ENCODE measurements at places on chromosomes 13 and 19.
A peak's percentile ranks its signal among the peaks of the same experiment; 100 is the strongest.

- DNase-seq, result no peak
Measured at GRCh38 chr13:66546534-66547379, 683.4 kb downstream of the PCDH9 start.

GRCh38 chr13:30456290-30456689 lies 9.4 kb downstream of the HMGB1 start:
- DNase-seq, result no peak

DNA sequence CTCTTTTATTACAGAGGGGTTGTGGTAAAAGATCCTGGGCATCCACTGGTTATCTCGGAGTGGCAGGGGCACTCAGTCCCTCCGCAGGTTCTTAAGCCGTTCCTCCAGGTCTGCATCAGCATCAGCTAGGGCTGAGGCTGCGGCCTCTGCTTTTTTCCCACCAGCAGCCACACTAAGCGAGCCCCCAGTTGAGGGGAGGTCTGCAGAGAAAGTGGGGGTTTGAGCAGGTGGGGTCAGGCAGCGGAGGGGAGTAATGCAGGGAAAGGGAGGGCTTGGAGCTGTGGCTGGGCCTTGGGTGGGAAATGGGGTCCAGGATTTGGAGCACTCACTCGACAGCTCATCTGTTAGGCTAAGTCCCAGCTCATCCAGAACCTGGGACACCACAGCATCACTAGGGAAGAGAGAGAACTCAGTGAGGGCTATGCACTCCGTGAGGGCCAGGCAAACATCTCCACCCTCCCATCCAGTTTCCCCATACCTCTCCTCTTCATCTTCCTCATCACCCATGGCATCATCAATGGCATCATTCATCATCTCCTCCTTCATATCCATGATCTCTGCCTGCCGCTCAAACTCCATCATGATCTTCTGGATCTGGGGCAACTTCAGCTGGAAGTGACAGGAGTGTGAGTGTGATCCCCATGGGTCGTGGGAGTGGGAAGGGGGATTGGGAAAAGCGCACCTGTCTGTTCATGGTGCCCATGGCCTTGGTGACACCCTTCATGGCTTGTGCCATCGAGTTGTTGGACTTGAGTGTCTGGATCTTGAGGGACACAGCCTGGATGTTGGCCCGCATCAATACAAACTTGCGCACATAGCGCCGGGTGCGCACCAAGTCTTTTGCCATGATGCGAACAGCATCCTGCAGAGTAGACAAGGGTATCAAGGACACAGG lies 3.1 kb downstream of the CHMP2A start:
- DNase-seq, result peak; percentile 58

DNA sequence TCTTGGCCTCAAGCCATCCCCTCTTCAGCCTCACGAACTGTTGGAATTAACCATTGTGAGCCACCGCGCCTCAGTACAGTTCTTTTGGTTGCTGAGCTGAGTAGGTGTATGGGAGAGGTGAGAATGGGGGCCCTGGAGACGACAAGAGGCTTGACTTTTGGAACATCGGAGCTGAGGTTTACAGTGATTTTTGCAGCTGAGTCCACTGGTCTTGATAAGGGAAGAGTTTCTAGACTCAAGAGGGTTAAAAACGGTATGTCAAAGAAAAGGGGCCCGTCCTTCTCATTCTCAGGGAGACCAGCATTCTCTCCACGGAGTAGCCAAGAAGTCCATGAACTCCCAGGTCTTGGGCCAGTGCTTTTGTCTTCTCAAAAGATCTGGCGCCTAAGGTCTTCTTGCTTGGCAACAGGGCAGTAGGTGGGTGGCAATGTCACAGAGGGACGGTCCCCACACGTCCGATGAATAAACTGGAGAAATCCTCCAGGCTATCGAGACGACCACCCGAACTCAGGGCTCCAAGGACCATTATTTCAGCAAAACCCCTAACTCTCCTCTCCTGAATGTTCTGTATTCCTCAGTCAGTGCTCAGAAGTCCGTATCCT lies 6.4 kb upstream of the QTRT1 start:
- DNase-seq, result no peak

DNA sequence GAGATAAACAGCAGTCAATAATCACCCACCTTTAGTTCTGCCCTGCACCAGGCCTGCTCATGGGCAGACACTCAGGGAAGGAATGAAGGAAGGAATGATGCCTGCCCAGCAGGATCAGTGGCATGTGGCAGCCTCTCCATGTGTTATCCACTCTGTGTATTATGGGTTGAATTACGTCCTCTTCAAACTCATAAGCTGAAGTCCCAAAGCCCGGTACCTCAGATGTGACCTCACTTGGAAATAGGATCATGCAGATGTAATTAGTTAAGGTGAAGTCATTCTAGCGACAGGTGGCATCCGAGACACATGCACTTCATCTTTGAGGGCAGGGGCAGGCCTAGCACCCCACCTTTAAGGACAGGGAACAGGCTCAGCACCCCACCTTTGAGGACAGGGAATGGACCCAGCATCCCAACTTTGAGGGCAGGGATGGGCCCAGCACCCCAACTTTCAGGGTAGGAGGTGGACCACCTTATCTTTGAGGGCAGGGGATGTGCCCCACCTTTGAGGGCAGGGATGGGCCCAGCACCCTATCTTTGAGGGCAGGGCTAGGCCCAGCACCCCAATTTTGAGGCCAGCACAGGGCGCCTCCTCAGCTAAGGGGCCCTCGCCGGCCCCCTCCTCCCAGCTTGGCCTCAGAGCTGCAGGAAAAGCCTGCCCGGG lies 127.6 kb downstream of the URI1 start:
- DNase-seq, result no peak

DNA sequence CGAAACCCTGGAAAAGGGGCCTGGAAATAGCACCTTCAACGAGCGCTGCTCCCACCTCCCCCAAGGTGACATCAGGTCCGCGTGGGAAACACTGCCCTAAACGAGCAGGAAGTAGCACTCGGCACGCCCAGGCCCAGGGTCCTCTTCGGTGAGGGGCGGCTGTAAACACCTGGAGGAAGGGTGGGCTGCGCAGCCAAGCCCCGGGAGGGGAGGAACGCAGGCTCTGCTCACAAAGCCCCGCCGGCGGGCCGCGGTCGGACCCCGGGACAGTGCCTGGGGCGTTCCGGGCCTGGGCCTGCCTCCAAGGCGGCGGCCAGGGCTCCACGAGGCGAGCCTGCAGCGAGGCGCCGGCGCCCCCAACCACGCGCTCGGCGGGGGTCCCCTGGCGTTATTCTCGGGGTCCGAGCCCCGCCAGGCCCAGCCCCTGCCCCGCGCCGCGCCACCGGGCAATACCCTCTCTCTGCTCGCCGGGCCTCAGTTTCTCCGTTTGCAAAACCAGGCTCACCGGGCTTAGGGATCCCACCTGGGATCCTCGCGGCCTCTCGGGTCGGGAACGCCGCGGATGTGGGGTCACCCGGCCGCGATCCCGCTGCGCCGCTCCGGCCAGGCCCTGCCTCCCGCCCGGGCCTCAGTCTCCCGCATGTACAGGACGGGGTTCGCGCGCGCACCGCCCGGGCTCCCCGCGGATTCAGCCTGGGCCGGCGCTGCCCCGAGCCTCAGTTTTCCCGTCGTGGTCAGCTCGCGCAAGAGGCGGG lies 630 bp downstream of the RNF126 start:
- DNase-seq, result peak; percentile 91

All from activated effector memory CD4-positive, alpha-beta T cell treated with anti-CD3 and anti-CD28 coated beads, Interleukin-2, amount 50 U/mL, for 16 hours (primary cell).